Tibial nerve (tissue), 4 donors: ENCODE measurements at places on chromosomes 6 and 20. TPM values are rescaled to one million over a fixed set of nuclear protein-coding genes. Genes with fewer than 3 reads are reported as not detected.

DNA sequence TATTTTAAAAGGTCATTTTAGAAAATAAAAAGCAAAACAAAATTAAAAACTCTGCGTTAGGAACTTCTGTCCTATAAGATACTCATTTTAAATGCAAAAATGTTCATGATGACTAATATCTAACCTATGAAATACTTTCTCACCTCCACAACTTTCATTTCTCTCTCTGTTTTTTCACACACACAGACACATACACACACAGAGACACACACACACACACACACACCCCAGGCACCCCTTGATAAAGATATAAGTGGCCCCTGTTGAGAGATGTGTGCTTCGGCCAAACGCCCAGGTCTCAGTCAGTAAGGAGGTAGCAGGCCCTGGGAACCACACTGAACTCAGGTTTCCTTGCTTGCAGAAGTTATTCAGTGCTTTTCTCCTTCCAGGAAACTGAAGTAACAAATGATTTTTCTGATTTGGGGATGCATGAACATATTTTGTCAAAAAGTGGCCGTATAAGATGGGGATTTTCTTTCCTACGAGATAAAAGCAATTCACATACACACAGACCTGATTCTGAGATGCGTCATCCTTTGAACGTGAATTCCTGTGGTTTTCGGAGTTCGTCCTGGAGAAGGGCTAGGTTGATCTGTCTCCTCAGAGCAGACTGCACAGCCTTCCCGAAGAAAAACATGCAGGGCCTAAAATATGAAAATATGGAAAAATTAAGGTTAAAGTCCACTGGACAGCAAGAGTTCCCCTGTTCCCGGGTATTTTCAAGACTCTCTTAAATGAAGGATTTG is 306.8 kb upstream of the FOXQ1 start:
- no peaks in the 10 kb centered on the region for H3K27me3 ChIP-seq
- H3K4me1 ChIP-seq, result no peaks in the 10 kb centered on the region
- H3K36me3 ChIP-seq, result no peaks in the 10 kb centered on the region
- no peak overlapping the region for H3K4me3 ChIP-seq

DNA sequence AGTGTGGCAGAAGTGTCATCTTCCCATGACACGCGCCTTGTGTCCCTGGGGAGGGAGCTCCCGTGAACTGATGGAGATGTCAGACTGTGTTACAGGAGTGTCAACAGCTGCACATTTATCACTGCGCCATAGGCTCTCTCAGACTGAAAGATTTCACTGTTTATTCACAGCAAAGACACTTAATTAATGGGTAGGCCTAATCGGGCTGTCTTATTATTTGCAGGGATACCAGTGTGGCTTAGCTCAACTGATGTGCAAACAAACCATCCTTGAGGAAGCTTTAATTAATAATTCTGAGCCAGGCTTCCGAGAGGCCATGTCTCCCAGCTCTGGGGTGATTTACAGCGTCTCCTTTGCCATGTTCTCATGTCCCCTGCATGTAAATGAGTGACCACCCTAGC is 771.0 kb downstream of the QKI start:
- DNase-seq, result no peak
- no peaks in the 10 kb centered on the region for H3K27me3 ChIP-seq
- no peak overlapping the region for H3K27ac ChIP-seq
- H3K4me1 ChIP-seq, result no peaks in the 10 kb centered on the region
- no peak overlapping the region for H3K4me3 ChIP-seq
- no peaks in the 10 kb centered on the region for H3K36me3 ChIP-seq

DNA sequence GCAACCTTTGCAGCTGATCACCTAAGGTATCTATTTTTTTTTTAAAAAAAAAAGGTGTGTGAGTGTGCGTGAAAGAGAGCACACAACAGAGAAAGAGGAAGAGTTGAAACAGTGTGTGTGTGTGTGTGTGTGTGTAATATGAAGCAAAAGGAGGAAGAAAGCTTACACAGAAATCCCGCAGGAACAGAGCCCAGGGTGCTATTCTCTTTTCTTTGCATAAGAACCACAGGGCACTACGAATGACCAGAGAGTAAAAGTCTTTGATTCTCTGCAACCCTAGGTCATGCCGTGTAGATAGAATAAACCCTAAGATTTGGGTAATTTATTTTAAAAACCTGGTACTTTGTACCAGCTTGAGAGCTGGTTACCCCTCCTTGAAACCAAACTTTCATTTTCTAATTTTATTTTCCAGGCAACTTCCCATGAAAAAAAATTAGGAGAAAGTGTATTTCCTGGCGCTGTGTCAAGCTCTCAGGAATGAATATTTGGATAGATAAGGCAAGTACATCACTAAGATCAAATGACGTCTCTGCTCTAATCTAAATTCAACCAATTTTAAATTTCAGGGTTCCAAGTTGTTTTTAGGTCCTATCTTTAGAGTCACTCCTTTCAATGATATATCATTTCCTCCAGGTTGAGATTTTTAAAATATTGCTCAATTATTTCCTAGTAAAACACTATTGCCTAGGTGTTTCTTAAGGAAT is 47.9 kb upstream of the ID4 start:
- no peaks in the 10 kb centered on the region for H3K36me3 ChIP-seq
- H3K27me3 ChIP-seq, result no peaks in the 10 kb centered on the region
- peaks cover 12% of the 10 kb centered on the region for H3K4me1 ChIP-seq

DNA sequence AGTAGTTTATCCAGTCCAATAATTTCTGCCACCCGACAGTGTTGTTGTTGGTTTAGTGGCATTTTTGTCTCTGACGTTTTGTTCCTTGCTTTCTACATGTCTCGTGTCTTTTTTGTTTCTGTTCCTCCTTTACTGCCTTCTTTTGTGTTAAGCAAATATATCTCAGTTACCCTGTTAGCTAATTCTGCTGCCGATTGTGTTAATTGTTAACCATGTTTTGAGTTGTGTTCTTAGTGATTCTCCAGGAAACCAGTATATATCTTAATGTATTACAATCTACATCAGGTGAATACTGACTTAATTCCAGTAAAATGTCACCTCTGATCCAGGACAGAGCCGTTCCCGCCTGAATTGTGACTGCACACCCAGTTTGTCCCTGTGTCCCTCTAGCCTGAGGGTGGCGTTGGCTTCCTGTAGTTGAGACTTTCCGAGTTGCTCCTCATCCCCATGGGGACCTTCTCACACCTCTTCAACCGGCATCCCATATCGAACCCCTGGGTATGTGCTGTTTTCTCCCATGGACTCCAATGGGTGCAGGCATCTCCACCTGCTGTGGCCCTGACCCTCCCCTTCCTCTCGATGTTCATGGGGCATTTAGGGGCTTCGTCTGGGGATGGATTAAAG is 35.8 kb upstream of the BHLHE23 start:
- H3K4me1 ChIP-seq, result no peaks in the 10 kb centered on the region
- H3K36me3 ChIP-seq, result no peaks in the 10 kb centered on the region
- no peak overlapping the region for H3K27ac ChIP-seq
- no peak for DNase-seq
- H3K4me3 ChIP-seq, result no peak overlapping the region
- H3K27me3 ChIP-seq, result peaks cover 70% of the 10 kb centered on the region

SYNE1 gene
- total RNA-seq, result 163 TPM

- H3K27ac ChIP-seq, result peak overlapping the region; percentile 100
- H3K27me3 ChIP-seq, result no peaks in the 10 kb centered on the region
- peak; percentile 24 for DNase-seq
- H3K4me3 ChIP-seq, result peak overlapping the region; percentile 35
- peaks cover 32% of the 10 kb centered on the region for H3K4me1 ChIP-seq
Measured at GRCh38 chr6:73523434-73524123, 2.7 kb upstream of the EEF1A1 start.

NCOA6 gene
- total RNA-seq, result 23.0 TPM

CLVS2 gene
- under 0.01 TPM for total RNA-seq

GRCh38 chr20:34680586-34681175 is 3.8 kb upstream of the PIGU start:
- no peaks in the 10 kb centered on the region for H3K36me3 ChIP-seq
- no peaks in the 10 kb centered on the region for H3K27me3 ChIP-seq
- H3K4me3 ChIP-seq, result no peak overlapping the region
- H3K27ac ChIP-seq, result no peak overlapping the region
- peaks cover 17% of the 10 kb centered on the region for H3K4me1 ChIP-seq
- no peak for DNase-seq

NR2E1 gene
- total RNA-seq, result not detected

- no peak overlapping the region for H3K27ac ChIP-seq
- no peak overlapping the region for H3K4me3 ChIP-seq
- no peaks in the 10 kb centered on the region for H3K4me1 ChIP-seq
Measured at GRCh38 chr6:29504961-29505360, 17.2 kb upstream of the MAS1L start.

ZSCAN23 gene
- total RNA-seq, result 2.9 TPM

DNA sequence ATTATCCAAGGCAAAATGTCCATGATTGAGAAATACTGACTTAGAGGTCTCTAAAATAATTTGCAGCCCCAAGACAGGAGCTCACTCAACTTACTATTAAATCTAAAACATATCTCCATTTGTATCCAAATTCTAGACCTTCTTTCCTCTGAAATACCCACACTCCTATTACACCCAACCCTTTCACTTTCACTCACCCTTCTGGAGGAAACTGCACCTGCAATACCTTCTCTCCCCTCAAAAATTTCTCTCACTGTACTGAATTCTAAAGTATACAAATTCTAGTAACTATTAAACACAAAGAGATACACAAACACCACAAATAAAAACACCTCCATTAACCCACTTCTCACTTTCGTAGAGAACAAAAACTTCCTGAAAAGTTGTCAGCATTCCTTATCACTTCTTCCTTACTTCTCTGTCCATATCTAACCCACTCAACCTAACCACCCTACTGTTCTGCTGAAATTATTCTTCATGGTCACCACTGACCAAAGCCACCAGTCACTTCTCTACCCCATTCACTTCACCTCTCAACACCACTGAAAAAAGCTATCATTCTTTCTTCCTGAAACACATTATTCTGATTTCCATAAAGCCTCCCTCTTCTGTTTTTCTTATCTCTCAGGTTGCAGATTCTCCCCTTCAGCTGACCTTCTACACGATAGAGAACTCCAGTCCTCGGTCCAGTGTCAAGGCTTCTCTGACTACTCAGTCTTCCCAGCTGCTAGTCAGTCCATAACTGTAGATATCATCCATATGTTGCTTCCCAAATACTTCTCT is 12.0 kb downstream of the LMBRD1 start:
- no peaks in the 10 kb centered on the region for H3K36me3 ChIP-seq
- H3K4me1 ChIP-seq, result no peaks in the 10 kb centered on the region
- H3K27me3 ChIP-seq, result no peaks in the 10 kb centered on the region
- H3K4me3 ChIP-seq, result no peak overlapping the region

DNA sequence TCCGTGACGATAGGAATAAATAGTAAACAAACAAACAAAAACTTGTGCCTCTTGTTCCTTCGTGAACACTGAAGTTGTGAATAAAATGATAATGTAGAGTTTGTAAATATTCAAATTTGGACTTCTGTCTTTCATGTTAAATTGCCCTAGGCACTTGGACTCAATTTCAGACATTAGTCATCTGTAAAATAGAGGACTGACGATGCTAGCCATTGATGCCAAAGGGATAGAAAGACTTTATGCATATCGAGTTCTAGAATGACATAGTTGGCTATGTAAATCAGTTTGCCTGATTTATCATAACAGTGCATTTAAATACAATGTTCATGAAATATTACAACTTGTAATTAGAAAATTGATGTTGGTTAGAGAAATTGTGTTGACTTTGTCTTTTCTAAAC is 45.9 kb upstream of the FLRT3 start:
- H3K4me1 ChIP-seq, result no peaks in the 10 kb centered on the region
- no peak overlapping the region for H3K4me3 ChIP-seq
- no peaks in the 10 kb centered on the region for H3K27me3 ChIP-seq
- H3K36me3 ChIP-seq, result no peaks in the 10 kb centered on the region
- DNase-seq, result no peak

LRRC1 gene
- total RNA-seq, result 22.8 TPM

GATA5 gene
- total RNA-seq, result not detected

ZNF311 gene
- 3.7 TPM for total RNA-seq

WFDC10B gene
- not detected for total RNA-seq

COL20A1 gene
- total RNA-seq, result not detected

BEND6 gene
- total RNA-seq, result 7.8 TPM

- no peaks in the 10 kb centered on the region for H3K36me3 ChIP-seq
- no peak for DNase-seq
- H3K4me1 ChIP-seq, result no peaks in the 10 kb centered on the region
- H3K27ac ChIP-seq, result no peak overlapping the region
- no peak overlapping the region for H3K4me3 ChIP-seq
- no peaks in the 10 kb centered on the region for H3K27me3 ChIP-seq
Measured at GRCh38 chr6:67285770-67286495, 1349.1 kb upstream of the ADGRB3 start.

DNA sequence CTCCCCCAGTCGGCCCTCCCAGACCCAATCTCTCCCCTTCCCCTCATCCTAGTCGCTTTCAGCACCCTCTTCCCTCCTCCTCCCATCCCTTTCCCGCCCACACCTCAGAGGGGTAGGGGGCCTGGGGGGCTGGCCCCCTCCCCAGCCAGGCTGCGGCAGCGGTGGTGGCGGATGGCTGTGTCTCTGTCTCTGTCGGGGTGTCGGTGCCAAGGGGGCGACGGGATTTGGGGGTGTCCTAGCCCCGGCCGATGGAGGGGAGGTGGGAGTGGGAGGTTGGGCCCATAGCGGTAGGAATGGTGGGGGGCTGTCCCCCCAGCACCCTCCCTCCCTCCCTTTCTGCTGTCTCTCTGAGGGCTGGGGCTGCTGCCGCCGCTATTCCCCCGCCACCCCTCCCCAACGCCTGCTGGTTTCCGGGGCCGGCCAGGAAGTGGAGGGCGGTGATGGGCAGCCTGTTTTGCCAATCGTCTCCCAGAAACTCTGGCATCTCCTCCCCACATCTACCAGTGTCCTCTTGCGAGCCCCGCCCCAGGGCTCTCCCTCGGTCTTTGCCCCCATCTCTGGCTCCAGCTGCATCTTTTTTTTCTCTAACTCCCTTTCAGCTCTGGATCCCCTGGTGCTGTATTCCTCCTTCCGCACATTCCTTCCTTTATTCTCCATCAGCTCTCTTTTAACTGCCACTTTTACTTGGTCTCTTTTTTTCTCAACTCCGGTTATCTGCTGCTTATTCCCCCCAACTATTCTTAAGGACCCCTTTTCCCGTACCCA is at the start of gene AGPAT1:
Gene AGPAT1, minus strand, starts transcription at position 374 of the 765 bp plus-strand sequence. CDS start 4,588 bp downstream, outside the sequence.
- peak within 1 kb of the TSS; percentile 98 for H3K27ac ChIP-seq
- H3K4me3 ChIP-seq, result peak within 1 kb of the TSS; percentile 88
- no peaks in the 10 kb centered on the region for H3K27me3 ChIP-seq
- DNase-seq, result peak; percentile 95

KCNB1 gene
- total RNA-seq, result 3.9 TPM

- no peak overlapping the region for H3K4me3 ChIP-seq
- no peak overlapping the region for H3K27ac ChIP-seq
- H3K36me3 ChIP-seq, result peaks cover 20% of the 10 kb centered on the region
Measured at GRCh38 chr6:56148488-56149186, 98.7 kb downstream of the COL21A1 start.
